Mesothelial cell of epicardium (in vitro differentiated cells): ENCODE measurements at places on chromosomes 16 and 17.
A peak's percentile ranks its signal among the peaks of the same experiment; 100 is the strongest.

DNA sequence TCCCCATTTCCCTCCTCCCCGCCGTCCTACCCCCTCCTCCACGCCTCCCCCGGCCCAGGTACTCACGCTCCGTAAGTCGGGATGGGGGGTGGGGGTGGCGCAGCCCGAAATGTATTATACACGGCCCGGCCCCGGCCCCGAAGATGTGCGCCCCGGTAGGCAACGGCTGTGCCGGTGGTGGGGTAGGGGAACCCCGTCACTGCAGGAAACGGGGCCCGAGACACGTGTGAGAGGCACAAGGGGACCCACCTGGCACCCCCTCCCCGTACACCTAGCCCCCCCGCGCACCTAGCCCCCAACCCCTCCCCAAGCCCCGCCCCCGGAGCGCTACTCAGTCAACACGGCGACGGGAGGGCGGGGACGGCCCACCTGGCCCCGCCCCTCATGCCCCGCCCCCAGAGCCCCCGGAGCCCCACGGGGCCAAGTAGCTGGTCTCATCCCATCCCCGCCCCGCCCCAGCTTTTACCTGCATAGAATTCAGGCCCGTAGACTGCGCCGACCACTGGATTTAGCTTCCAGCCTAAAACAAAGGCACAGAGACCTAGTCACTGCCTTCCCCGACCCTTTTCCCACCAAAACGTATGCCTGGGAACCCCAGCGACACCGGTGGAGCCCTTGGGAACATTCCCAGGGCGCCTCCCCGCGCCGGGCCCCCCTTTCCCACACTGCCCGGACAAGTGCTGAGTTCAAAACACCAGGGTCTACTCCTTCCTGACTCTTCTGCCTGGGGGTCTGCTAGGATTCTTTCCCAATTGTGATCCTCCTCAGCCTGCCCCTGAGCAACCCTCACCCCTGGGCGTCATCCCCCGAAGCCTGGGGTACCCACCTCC, 22.8 kb downstream of the ENGASE start:
- DNase-seq = no peak

- peak; percentile 95 for DNase-seq
Observed at GRCh38 chr17:76506408-76507345, 5.5 kb upstream of the RHBDF2 start.

GRCh38 chr17:32261417-32261736, 4.3 kb upstream of the RHBDL3 start:
- no peak for DNase-seq

DNA sequence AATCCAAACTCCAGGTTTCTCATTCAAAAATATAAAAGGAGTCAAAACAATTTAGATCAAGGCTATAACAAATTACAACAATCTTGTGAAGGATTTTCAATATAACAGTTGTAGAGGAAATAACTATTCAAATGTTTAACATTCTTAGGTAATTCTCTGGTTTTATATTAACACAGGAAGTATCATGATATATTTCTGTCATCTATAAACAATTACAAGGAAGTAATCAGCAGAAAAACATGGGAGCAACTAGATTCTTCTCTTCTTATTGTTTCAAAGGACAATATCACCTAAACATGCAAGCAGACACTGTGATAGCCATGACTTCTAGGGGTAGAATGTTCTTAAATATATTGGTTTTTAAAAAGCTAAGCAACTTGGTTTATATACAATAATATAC, 49.9 kb downstream of the FBXL20 start:
- DNase-seq = no peak

DNA sequence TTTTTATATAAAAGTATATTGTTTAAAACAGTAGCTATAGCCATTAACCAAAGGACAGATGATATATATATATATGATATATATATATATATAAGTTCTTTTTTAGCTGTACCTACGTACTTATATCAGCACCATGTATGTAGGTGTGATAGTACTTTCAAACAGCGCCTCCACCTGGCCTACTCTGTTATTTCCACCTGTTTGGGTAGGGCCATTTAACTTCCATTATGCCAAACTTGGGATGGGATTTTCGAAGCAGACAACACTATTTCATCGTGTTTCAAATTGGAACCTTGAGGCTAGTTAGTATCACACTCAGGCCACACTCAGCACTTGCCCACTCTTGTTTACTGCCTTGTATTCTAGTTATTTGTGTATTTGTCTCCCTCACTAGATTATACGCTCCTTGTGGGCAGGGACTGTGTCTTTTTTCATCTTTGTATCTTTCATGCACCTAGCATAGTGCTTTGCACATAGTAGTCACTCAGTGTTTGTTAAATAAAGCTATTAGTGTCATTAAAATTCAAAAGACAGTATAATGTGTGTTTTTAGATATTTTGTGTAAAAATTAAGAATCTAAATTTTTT, 11.8 kb upstream of the CLTC start:
- DNase-seq = no peak

DNA sequence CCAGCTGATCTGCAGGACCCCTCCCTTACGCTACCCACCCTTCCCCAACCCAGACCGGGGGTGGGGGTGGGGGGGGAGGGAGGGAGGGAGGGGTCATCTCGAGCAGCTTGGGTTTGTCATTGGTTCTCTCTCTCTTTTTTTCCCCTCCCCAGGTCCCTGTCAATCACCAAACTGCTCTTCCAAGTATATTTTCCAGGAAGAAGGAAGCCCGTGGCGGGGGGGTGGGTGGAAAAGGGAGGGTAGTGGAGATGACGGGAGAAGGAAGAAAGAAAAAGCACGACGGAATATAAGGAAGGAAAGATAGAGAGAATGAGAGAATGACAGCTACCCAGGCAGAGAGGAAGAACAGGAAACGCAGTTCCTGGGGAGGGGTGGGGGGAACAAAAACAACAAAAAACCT, 17.9 kb downstream of the SALL1 start:
- no peak for DNase-seq

GRCh38 chr17:55327225-55328088, 62.7 kb downstream of the HLF start:
- DNase-seq = no peak

DNA sequence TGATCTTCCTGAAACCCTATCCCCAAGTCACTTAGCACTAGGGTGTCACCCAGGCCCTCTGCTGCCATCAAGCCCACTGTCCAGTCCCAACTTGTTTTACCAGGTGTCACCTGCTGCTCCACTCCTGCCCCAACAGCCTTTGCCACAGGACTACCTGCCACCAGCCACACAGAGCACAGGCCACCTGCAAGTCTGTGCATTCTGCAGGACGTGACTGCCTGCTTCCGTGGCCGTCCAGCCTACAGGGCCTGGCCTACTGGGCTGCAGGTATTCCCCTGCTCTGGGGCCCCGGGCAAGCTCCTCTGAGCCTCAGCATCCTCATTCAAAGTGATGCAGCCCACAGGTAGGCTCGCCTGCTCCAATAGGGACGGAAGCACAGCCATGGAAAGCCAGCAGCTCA, 3.2 kb downstream of the MCRIP1 start:
- no peak for DNase-seq

- DNase-seq = no peak
Observed at GRCh38 chr17:18141210-18141803, 32.8 kb downstream of the MYO15A start.

DNA sequence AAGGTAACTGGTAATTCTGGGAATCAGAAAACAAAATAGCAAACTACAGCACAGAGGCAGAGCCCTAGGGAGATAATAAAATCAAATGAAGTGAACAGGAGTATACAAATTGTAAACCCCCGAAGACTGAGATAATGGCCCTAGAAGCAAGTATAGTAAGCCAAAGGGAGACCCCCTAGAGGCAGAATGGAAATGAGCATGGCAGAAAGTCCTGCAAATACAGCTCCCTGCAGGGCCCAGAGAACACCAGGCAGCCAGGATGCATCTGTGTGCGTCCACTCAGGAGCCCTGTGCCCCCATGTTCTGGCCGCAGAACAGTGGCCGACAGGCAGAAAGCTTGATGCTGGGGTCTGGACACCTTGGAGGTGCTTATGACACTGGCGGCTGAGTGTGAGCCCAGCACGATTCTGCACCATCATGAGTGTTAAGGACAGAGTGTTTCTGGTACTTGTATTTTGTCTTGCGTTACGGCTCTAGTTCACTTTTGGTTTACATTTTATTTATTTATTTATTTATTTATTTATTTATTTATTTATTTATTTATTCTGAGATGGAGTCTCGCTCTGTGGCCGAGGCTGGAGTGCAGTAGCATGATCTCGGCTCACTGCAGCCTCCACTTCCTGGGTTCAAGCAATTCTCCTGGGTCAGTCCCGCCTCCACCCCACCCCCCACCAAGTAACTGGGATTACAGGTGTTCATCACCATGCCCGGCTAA, 48.7 kb downstream of the RGS9 start:
- no peak for DNase-seq

DNA sequence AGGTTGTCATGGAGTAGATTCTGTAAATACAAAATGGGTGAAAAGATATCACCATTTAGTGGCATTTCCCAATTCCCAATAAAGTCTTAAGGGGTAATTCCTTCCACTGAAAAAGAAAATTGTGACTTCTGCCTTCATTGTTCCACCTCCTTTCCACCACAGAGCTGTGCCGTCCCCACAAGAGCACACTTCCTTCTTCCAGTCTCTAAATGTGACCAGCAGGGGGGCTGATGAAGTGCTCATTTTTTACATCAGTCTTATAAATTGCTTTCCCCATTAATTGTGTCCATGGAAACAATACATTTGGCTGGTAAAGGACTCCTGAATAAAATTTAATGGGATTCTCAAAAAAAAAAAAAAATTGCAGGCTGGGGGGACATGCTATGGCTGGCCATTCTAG, 260.8 kb upstream of the PSMD7 start:
- DNase-seq = no peak

GRCh38 chr17:36602924-36603384, 1.6 kb downstream of the MRM1 start:
- DNase-seq = peak; percentile 54

DNA sequence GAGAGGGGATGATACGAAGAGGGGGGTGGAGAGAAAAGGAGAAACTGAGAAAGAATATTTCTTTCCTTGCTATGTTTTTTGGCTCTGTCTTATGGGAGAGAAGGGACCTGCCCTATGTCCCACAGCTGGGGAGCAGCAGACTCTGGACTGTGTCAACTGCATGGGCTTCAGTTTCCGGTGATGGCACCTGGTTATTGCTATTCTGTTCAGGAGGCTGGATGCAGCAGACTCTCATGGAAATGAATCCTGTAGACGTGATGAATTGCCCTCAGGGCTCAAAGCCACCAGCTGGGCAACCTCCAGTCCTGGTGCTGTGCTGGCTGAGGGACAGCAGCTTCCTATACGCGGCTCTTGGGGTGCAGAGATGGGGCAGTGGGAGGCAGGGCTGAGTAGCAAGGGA, 121.2 kb downstream of the HAPSTR1 start:
- DNase-seq = no peak

DNA sequence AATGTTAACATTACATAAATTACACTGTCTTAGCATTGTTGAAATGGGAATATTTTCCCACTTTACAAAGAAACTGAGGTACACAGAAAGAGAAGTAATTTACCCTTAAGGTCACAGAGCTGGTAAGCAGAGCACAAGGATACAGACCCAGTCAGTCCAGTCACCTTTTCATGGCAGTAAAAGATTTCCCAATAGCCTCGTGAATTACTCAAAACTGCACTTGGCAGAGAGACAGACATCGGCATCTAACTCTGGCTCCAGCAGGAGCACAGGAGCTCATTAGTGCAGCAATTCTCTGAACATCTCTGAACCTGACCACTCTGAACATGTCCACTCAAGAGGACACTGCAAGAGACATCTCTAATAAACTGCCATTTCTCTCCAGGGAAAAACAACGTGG, 3.1 kb downstream of the TEX2 start:
- DNase-seq = no peak

DNA sequence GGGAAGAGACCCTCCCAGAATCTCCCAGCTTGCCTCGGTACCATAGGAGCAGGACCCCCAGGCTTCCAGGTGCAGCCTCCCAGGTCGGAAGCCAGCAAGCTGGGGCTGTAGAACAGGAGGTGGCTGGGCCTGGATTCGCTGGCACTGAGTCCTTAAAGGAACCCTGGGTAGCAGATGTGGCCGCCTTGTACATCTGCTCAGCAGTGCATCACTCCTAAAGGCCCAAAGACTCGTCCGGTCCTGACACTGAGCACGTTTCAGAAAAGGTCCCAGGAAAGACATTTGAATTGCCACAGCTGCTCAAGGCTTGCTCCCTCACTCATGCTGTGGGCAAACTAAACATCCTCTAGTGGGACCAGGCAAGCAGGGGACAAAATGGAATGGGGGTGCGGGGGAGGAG, 172.8 kb downstream of the RAB11FIP4 start:
- DNase-seq = no peak

DNA sequence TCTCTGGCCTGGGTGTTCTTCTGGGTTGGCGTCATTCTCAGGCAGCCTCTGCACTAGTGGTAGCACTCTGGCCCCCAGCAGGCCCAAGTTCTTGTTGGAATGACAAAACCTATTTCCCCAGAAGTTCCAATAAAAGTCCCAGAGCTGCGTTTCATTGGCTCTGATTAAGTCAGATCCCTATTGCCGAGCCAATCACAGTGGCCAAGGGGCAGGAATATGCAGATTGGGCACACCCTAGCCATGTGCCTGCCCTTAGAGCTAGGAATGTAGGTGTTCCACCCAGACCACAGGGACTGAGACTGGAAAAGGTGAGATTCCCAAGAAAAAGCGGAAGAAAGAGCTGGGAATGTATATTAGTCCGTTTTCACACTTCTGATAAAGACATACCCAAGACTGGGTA, 44.9 kb upstream of the POLR3E start:
- no peak for DNase-seq

GRCh38 chr17:27386206-27387075, 69.8 kb upstream of the KSR1 start:
- no peak for DNase-seq

- DNase-seq = peak; percentile 82
Observed at GRCh38 chr17:65100316-65101140, 36.6 kb upstream of the RGS9 start.

- no peak for DNase-seq
Observed at GRCh38 chr16:86901483-86901882, 323.1 kb downstream of the FOXL1 start.

- DNase-seq = no peak
Observed at GRCh38 chr16:69204172-69204571, 17.2 kb downstream of the SNTB2 start.

DNA sequence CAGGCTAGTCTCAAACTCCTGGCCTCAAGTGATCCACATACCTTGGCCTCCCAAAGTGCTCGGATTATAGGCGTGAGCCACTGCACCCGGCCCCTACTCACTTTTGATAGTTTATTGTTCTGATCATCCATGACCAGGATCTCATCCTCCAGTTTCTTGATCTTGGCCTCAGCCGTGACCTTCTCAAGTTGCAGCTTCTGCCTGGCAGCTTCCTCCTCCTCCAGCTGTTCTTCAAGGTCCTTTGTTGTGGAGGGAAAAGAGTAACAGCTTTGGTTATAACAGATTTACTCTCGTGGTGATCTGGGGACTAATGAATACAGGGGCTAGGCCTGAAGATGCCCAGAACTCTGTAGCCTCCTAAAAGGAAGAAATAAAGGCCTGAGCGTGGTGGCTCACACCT, 89.9 kb downstream of the NDE1 start:
- DNase-seq = no peak

- no peak for DNase-seq
Observed at GRCh38 chr17:40457369-40457768, 14.1 kb downstream of the IGFBP4 start.
